Thyroid gland (tissue), 4 donors: ENCODE measurements at places on chromosomes 13 and 19.

GRCh38 chr19:7681340-7682174 is 924 bp downstream of the TRAPPC5 start:
- DNase-seq = peak; percentile 82

DNA sequence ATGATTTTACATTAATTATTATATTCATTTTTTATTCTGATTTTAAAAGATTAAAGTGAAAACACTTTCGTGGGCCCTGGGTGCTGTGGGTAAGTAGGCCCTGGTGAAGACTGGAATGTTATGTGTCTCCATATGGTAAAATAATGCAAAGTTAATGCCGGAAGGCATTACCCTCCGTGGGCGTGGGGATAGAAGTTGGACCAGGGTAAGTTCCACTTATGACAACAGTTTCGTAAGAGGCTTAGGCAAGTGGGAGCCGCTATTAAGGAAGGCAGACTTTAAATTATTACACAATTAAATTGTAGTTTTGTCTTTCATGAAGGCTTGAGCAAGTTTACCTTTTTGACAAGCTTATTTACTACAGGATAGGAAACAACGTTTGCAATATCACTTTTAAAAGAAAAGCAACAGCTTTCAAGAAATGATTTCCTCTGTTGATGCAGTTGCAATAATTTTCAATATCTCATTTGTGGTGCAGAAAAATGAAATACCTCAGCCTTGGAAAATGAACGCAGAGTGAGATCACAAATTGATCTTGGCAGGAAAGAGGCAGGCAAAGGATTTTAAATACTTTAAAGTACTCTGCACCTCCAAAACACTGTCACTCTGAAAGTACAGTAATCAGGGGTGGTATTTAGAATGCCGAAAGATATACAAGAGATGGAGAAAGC is 310.6 kb downstream of the DCT start:
- DNase-seq = no peak

- DNase-seq = no peak
Observed at GRCh38 chr19:1007399-1008251, 7.4 kb downstream of the GRIN3B start.

DNA sequence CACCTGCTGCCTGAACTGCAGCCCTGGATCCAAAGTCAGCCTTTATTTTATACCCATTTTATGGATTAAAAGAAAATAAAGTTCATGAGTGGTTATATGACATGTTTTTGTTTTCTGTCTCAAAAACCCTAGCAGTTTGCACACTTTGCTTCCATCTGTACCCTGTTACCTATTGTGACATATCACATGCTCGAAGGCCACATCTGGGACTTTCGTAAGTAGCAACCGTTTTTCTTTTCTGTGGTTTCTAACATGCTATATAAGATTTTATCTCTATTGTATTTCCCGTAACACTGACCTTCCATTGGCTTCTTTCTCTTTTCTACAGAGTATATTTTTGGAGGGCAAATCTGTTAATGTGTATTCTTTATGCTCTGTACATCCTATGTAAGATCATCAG is 1007.2 kb downstream of the PCDH9 start:
- no peak for DNase-seq

- DNase-seq = peak; percentile 49
Observed at GRCh38 chr19:48656840-48657474, 11.0 kb upstream of the CA11 start.

GRCh38 chr19:31591258-31591657 is 242.0 kb upstream of the TSHZ3 start:
- no peak for DNase-seq

GRCh38 chr19:40619333-40620160 is 18.4 kb downstream of the LTBP4 start:
- DNase-seq = no peak

GRCh38 chr13:57629391-57629804 is 2.1 kb upstream of the PCDH17 start:
- DNase-seq = no peak

DNA sequence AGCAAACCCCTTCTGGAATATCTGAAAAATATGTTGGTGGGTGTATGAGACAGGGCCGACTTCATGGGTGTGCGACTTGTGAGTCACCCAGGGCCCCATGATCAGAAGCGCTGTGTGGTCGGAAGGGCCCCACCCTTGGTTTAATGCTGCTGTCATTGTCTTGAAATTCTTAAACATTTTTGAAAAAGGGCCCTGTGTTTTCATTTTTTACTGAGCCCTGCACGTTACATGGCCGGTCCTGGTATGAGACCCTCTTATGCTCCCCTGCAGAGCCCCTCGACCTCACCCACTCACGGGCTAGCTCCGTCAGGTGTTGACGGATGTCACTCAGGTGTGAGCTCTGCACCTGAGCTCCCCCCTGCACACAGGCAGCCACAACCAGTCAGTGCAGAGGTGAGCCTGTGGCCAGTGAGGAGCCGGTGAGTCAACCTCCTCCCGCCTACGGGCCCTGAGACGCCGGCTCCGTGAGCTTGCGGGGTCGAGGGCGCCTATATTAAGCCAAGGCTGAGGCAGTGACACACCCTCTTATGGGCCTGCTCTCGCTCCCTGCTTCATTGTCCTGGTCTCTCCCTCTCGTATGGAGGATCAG is 27.7 kb downstream of the GADD45B start:
- DNase-seq = no peak

GRCh38 chr19:489418-490196 is 6.7 kb upstream of the MADCAM1 start:
- peak; percentile 32 for DNase-seq
